Tibial nerve (tissue), 4 donors: ENCODE measurements at places on chromosomes 6 and 20. TPM values are rescaled to one million over a fixed set of nuclear protein-coding genes. Genes with fewer than 3 reads are reported as not detected.
A peak's percentile ranks its signal among the peaks of the same experiment; 100 is the strongest.

The CUL7 gene
- 21.0 TPM for total RNA-seq

The ECT2L gene
- total RNA-seq = 0.21 TPM

The THEMIS gene
- 0.22 TPM for total RNA-seq

The SMPD2 gene
- 32.4 TPM for total RNA-seq

The SLC16A10 gene
- total RNA-seq = 1.3 TPM

The EBF4 gene
- total RNA-seq = 5.2 TPM

GRCh38 chr6:51028276-51028675 is 209.6 kb downstream of the TFAP2B start:
- DNase-seq = no peak

DNA sequence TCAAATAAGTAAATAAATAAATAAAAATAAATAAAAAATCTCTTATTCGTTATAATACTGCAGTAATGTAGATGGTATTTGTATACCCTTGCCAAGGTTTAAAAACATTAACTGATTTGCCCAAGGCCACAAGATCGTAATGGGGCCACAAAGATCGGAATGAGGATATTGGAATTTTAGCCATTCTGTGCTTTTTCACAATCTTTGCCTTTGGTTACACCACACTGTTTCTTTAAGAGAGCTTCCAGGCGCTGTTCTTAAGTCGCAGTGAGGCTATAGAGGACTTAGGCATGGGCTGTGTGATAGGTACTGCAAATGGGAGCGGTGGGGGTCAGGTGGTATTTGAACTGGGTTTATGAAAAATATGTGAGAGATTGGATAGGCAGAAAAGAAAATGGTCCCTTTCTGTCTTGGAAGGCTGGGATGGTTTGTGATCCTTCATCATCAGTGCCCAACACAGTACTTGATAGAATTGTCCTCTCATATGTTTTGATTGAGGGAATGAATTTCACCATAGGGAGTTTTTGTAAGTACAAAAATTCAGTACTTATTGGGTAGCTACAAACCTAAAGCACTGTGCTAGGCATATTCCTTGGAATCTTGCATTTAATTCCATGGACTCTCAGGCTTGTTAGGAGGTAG is 1.4 kb downstream of the NUS1 start:
- no peak for DNase-seq

GRCh38 chr20:21380711-21381110 is 16.6 kb downstream of the NKX2-4 start:
- no peak for DNase-seq

DNA sequence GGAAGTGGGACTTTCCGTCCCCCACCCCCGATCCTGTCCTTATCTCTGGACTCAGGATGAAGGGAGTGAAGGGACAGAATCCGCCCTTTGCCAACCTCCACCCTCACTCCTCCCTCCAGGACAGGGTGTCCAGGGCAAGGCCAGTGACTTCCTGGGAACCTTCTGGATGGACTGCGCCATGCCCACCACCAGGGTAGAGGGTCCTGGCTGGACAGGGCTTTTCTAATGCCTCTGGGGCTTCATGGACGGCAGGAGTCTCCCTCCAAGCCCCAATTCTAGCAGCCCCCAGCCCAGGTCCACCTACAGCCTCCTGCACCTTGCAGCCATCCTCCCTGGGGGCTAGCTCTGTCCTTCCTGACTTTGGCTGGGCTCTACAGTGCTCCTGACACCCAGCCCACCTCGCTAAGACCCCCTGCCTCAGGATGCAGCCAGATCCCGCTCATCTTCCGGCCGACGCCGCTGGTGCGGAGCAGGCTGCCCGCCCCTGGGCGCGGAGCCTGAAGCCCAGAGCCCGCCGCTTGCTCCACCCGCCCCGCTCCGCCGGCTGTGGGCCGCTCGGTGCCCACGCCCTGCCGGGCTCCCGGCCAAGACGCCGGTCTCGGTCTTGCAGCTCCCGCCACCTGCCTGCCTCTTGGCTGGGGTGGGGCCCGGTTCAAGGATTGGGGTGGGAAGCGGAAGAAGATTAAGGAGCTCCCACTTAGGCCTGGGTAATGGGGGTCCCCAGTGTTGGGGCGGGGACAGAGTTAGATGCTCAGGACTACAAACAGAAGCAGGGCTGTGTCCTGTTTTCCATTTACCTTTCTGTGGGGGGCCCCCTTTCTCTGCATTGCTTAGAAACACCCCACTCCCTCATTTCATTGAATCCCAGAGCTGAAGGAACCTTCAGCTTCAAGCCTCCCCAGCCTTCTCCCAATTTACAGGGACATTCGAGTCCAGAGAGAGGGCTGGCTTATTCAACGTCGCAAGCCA is 72.8 kb downstream of the MDGA1 start:
- DNase-seq = no peak

GRCh38 chr6:146968041-146968760 is 236.0 kb upstream of the STXBP5 start:
- no peak for DNase-seq

GRCh38 chr20:62995481-62995880 is 11.3 kb downstream of the BHLHE23 start:
- DNase-seq = no peak

- DNase-seq = peak; percentile 25
Measured at GRCh38 chr6:19024737-19025136, 637.6 kb downstream of the RNF144B start.

- DNase-seq = no peak
Measured at GRCh38 chr6:44599672-44600071, 212.2 kb downstream of the CDC5L start.

DNA sequence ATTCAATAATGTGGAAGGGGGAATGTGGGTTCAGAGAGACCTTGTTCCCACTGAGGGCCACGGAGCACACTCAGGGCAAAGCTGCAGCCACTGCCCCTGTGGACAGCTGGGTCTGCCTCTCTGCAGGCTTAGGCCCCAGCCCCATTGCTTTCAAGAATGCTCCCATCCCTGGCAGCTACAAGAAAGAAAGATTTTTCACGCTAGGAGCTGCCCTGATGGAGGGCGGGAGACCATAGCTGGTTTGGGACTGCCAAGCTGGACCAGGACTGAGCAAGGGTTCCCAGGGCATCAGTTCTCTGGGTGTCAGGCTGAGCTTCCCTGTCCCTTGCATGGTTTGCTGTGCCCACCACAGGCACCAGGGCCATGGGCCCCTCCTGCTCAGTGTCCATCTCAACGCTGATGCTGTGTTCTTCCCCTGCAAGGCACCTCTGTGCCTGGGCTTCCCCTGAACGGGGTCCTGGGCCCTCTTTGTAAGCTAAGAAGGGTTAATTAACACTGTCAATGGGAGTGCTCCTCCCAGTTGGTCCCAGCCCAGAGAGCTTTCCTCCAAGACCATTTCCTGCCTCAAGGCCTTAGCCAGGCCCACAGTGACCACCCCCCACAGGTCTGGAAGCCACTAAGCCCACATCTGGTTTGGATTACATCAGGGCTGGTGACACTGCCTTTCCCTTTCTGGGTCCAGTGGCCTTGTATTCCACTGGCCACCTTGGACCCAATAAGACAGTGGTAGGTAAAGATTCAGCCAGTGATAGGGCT is 8.4 kb downstream of the FOXS1 start:
- no peak for DNase-seq

- peak; percentile 26 for DNase-seq
Measured at GRCh38 chr20:45407067-45407745, 883 bp upstream of the DBNDD2 start.

GRCh38 chr6:32226434-32226833 is 2.6 kb upstream of the NOTCH4 start:
- DNase-seq = no peak

DNA sequence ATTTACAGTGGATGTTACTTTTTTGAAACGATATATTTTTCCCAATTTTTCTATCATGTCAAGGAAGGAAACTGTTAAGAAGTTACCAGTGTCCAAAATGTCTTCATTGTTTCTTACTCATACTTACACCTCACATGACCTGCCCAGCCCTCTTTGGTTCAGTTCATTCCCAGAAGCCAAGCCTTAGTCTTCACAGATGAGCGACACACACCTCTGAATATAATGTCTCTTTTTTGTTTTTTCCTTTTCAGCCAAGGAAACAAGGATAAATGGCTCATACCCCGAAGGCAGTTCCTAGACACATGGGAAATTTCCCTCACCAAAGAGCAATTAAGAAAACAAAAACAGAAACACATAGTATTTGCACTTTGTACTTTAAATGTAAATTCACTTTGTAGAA is 225.2 kb downstream of the SMOC2 start:
- DNase-seq = no peak

- no peak for DNase-seq
Measured at GRCh38 chr20:14521436-14521835, 184.0 kb upstream of the FLRT3 start.

DNA sequence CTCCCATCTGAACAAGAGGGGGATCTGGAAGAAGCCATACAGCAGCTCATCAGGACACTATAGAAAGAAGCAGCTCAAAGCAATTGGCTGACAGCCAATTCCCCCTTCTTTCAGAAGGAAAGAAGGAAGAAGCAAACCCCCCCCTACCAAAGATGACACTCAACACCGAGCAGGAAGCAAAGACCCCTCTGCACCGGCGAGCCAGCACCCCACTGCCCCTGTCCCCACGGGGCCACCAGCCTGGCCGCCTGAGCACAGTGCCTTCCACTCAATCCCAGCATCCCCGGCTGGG is 1.2 kb downstream of the REM1 start:
- DNase-seq = no peak

DNA sequence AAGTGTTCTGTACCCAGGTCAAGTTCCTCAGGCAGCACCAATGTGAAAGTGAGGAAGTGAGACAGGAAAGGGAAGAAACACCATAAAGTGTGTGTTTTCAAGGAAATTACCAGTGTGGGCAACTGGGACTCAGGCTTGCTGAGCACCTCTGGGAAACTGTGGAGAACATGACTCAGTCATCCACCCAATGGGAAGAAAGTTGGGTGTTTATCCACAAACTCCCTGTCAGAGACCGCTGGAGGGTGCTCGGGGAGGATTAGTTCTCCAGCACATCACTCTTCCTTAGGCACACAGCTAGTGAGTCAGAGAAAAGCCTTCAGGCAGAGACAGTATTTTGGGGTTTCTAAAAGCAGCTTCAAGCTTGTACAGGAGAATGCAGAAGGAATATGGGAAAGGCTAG is 93.6 kb downstream of the PCSK2 start:
- no peak for DNase-seq

DNA sequence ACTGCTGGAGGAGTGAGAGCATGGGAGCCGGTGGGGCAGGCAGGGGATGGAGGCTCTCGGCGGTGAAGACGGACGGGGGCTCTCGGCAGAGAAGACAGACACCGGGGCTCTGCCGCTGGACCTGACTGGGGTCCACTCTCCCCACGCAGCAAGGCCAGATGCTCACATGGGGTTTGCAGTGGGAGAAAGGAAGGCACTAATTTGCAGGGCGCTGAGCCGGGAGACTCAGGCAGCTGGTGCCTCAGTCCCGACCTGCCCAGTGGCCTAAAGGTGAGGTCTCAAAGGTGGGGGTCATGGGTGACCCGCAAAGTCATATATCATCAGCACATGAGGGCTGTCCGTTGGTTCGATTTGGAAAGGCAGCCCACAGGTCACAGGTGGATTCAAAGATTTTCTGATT is 187.3 kb downstream of the ERMARD start:
- no peak for DNase-seq

DNA sequence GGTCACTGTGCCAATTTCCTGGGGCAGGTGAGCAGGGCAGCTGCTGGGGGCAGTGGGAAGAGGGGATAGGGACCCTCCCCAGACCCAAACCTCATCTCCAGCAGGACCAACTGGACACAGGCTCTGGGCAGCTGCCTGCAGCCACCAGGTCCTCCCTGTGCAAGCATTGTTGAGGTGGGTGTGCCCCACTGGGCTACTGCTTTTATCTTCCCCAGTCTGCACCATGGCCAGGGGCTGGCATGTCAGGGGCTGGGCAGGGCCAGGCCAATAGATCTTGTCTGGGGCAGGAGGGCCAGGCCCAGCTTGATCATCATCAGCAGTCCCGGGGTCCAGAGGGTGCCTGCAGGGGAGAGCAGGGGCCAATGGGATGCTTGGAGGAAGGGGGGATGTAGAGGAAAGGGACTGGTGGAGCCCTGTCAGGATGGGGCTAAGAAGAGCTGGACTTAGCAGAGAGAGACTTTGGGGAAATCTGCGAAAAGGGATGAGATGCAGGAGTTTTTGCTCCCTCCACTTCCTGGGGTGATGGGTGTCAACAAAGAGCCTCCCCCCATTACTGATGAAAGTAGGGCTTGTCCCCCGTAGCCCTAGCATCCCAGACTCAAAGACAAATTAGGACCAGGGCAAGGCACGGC is 5.7 kb downstream of the EBF4 start:
- no peak for DNase-seq

DNA sequence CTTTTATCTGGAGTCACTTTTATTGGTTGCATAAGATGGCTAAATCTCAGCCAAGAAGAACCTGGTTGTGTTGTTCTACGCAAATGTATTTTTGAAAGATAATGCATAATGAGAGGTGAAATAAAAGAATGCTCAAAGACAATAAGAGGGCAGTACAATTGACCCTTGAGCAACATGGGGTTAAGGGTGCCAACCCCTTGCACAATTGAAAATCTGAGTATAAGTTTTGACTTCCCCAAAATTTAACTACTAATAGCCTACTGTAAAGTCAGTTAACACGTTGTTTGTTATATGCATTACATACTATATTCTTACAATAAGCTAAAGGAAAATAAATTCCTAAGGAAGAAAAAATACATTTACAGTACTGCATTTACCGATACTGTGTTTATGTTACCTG is 5.9 kb downstream of the RNF146 start:
- DNase-seq = no peak

DNA sequence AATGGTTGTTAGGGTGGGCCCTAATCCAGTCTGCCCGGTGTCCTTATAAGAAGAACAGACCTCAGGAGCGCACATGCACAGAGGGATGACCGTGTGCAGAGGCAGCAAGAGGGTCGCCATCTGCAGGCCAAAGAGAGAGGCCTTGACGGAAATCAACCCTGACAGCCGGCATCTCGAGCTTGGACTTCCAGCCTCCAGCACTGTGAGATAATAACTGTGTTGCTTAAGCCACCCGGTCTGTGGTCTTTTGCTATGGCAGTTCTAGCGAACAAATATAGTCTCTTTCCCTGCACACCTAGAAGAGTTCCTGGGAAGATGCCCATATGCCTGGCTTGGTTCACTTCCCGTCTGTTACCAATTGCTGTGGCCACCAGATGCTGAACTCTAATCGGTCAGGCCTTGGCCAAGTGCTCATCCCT is 35.3 kb upstream of the PTGIS start:
- no peak for DNase-seq
